Fibroblast of lung (primary cell): ENCODE measurements at places on chromosomes 7 and 10.
A peak's percentile ranks its signal among the peaks of the same experiment; 100 is the strongest.

DNA sequence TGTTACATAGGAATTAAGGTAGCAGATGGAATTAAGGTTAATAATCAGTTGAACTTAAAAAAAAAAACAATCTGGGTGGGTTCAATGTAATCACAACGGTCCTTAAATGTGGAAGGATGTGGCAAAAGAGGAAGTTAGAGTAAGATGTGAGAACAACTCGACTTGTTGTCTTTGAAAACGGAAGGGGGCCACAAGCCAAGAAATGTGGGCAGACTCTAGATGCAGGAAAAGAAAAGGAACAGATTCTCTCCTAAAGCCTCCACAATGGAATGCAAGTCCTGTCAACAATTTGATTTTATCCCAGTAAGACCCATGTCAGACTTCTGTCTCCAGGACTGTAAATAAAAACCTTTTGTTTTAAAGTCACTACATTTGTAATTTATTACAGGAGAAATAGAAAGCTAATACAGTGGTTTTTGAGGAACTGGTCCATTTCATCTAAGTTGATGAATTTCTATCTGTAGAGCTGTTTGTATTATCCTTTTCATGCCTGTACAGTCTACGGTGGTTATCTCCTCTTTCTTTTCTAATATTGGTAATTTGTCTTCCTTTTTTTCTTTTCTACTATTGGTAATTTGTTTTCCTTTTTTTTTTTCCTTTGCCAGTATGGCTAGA lies 8.6 kb downstream of the MCMBP start:
- DNase-seq, result no peak

DNA sequence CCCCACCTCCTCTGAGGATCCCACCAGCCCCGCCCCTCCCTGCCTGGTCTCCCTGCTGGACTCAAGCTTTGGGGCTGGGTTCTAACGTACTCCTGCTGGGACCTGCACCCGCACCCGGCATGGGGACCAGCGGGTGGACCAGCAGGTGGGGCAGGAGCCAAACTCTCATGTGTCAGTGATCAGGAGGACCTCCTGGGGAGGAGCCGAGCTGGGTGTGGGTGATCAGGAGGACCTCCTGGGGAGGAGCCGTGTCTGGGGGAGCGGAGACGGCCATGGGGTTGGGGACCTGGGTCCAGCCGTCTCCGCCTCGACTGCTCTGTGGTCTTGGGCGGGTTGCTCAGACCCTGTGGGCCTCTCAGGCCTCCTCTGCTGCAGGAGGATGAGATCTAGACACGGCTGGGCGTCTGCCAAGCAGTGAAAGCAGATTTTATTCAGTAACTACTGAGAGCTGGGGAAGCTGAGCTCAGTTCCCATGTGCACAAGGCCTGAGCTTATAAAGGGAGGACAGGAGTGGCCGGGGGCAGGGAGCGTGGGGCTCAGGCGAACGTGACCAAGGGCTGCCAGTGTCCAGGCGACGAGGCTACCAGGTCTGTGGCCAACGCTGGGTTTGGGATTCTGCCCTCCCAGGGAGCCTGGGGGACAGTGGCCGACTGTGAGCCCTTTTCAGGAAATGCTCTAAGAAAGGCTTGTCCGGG lies 33.6 kb upstream of the UTF1 start:
- DNase-seq, result no peak

- no peak for DNase-seq
Measured at GRCh38 chr10:122962405-122962804, 8.4 kb upstream of the C10orf88 start.

- DNase-seq, result peak; percentile 32
Measured at GRCh38 chr7:105876964-105877601, 684 bp upstream of the ATXN7L1 start.

DNA sequence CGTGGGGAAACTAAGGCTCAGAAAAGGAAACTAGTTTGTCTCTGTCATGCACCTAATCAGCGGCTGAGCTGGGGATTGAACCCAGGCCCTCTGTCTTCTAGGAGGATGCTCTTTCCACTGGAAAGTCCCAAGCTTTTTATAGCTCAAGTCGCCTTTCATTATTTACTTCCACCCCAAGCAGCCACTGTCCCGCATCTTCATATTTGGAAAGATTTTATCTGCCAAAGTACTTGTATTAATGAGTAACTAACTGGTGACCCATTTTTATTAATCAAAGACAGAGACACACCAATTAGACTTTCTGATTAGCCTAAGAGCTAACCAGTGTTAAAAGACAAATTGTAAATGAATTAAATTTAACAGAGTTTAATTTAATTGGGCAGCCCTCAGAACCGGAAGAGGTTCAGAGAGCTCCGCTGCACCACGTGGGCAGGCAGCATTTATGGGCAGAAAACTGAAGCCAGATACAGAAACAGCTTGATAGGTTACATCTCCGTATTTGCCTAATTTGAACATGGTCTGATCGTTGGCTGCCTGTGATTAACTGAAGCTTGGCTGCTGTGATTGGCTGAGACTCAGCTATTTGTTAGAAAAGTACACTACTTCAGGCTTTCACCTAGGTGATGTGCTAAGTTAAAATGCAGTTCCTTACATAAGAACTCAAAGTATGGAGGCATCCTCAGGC lies 78.5 kb upstream of the PDCD4 start:
- no peak for DNase-seq

- DNase-seq, result no peak
Measured at GRCh38 chr10:29877793-29878491, 181.4 kb downstream of the JCAD start.

DNA sequence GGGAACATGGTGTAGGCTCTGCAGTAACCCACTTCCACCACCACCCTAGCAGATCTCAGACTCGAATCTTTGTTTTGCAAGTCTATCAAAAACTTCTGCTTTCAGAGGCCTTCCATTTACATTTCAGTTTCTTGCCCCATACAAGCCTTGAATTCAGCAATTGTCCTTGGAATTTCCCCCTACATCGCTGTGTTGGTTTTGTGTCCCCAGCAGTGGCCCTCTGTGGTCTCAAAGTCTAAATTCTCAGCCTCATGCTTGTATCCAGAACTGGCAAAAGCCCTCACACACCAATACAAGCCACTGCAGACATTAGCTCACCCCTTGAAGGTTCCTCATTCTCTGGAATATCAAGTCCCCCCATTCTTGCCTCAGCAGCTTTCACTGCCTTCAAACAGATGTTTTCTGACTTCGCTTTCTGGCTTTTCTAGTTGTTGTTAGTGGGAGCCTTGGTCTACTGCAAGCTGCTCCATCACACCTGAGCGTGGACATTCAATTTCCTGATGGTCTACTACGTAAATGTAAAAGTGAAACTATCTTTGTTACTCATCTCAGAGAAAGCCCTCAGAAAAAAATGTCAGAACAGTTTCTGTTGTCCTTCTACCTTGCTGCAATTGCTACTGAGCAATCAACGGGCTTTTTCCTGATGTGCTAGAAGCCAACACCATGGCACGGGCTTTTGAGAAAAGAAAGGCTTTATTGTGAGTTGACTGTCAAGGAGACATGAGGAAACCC lies 1.8 kb upstream of the NUB1 start:
- no peak for DNase-seq

GRCh38 chr7:72217151-72217550 lies 195.0 kb downstream of the CALN1 start:
- no peak for DNase-seq

DNA sequence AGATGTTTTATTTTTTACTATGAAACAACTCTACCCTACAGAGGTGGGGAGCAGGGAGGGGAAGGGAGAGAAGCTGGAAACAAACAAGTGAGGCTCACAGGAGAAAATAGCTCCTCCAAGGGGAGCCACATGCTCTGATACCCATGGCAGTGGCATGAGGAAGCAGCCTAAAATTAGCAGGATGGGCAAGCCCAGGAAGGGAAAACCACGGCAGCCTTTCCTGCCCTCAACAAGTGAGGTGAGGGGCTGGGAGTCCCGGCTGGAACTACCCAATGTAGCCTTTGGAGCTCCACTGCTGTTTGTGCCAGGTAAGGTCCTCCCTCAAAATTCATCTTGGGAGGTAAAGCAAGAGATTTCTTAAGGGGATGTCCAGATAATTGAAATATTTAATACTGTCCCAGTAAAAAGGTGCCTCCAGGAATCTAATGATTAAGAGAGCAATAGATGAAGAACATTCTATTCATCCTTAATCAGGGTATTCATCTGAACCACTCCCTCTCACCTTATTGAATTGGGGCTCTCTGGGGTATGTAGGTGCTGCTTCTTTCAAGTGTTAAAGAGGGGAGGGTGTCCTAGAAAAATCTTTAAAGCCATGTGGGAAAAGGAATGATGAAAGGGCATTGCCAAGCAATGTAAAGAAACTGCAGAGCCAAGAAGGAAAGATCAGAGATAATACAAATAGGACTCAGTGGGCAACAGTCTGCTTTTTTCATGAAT lies 12.8 kb upstream of the HERC4 start:
- no peak for DNase-seq

DNA sequence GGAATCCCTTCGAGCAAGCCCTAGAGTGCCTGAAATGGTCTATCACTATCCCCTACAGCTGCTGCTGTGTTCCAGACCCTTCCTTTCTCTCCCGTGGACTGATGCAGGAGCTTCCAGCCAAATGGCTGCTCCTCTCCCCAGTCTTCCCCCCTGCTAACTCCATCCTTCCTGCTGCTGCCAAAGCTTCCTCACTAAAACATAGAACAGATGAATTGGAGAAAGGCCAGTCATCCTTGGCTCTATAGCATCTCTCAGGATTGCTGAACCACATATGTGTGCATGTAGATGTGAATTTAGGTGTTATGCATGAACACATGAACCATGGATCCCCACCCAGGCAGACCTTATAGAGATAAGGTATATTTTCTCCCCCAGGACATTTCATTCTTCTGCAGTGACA lies 60.7 kb downstream of the GPR26 start:
- no peak for DNase-seq

- no peak for DNase-seq
Measured at GRCh38 chr10:129605986-129606518, 139.0 kb downstream of the MGMT start.

DNA sequence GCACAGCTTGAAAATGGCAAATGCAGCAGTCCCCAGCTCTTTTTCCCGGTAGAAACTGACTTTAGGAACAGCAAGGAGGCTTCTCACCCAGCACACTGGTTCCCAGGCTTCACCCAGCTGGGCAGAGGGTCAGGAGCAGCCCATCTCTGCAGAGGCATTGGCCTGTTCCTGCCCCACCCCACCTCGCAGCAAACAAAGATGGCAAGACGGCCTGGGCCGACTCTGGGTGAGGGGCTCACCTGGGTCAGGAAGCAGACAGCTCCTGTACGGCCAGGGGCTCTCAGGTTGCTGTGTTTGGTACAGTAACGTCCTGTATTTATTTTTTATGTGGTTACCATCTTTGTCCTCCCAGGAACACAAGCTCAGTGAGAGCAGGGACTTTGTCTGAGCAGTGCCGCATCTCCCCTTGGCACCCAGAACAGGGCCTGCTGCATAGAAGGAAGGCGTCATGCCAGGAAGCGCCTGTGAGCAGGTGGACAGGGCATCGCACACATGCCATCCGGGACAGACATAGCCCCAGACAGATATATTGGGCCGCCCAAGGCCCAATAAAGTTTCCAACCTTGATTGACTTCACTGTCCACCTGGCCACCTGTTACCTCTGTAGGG lies 585.0 kb upstream of the FOXK1 start:
- no peak for DNase-seq

GRCh38 chr7:92767437-92767836 lies 68.9 kb downstream of the CDK6 start:
- peak; percentile 74 for DNase-seq

DNA sequence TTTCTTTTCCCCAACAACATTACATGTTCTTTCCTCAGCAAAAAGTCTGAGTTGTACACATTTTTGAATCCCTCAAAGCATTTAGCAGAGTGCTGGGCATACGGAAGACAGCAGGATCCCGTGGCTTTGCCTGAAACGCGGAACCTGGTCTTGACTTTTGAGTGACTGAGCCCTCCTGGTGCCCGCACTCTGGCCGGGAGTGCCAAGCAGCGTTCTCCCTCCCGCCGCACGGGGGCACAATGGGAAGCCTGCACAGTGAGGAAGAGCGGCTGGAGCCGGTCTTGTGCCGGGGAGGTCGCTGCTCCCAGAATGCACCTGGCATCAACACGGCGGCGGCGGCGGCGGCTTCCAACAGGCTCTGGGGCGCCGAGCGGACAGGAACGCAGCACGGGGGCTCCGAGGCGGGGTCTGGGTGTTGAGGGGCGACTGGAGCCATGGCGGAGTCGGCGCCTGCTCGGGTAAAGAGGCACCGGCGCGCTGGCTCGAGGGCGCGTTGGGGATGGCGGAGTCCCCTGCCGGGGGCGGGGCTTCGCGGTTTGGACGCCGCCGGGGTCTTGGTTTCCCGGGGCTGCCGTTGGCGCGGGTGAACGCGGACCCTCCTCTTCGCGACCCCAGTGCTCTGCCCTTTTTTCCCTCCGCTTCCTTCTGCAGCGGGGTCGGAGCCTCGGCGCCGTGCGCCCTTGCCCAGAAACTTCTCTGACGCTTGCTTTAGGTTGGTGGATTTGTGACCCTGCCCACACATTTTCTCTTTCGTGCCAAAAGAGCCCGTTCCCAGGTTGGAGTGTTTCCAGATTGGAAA lies at the start of gene ZNF212:
Gene ZNF212, plus strand, starts transcription at position 307 of the 799 bp plus-strand sequence. Its CDS starts 128 bp downstream, at position 435.
- peak; percentile 83 for DNase-seq

DNA sequence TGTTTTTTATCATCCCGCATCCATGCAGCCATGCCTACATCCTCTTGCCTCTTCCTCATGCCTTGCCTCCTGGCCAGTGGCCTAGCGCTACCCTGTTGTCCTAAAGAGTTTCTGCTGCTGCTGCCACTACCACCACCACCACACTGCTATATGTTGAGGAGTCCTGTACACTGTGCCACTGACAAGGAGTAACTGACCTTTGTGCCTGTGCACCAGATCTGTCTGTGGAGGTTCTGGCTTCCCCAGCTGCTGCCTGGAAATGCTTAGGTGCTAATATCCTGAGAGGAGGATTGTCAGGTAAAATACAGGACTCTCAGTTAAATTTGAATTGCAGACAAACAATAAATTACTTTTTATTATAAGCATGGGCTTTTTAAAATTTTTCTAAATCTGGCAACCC lies 7.0 kb upstream of the CFAP69 start:
- DNase-seq, result no peak

- no peak for DNase-seq
Measured at GRCh38 chr10:99143011-99143410, 92.6 kb downstream of the HPSE2 start.

DNA sequence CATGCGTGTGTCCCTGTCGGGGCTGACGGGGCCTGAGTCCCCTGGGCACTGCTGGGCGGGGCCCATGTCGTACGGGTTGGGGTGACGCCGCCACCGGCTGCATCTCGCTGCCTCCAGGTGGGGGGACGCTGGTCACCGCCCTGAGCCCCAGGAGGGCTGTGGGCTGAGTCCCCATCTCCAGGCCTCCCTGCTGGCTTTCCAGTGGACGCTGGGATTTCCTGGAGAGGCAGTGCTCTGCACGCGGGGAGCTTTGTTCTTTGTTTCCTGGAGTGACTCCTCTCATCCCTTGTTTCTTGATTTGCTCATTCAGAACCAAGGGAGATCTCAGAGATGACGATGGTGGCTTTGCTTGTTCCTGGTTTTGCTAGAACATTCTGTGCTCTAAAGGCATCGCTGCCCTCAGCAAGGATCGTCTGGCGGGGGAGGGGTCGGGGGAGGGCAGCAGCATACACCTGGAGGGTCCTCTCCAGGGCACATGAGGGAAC lies 21.0 kb downstream of the PWWP2B start:
- DNase-seq, result no peak
